Stimulated activated CD8-positive, alpha-beta memory T cell treated with anti-CD3 and anti-CD28 coated beads, Interleukin-4, amount 100 ng/mL, for 1 hour (primary cell): ENCODE measurements at places on chromosomes 3 and 15.

DNA sequence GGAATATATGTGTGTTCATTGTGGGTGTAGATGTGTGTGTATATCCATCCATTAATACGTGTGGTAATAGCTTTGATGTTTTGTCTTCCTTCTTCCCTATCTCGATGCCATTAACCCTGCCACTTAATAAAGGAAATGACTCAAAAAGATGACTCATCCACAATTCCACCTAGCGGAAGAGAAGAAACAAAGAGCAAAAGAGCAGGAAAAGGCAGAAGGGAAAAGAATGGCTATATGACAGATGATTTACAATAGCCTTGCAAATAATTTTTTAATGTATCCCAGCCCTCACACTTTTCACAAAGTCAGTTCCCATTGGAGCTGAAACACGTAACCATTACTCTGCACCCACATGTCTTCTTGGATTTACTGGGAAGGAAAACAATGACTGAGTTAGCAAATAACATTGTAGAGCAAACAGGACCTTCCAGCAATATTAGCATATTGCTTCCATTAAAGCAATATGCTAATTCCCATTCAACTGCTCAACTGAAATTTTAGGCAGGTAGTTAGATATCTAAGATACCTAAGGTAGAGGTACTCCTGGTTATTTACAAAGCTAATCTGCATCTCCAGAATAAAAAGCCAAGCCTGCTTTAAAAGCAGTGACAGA, 197.2 kb downstream of the KCNAB1 start:
- DNase-seq: no peak

DNA sequence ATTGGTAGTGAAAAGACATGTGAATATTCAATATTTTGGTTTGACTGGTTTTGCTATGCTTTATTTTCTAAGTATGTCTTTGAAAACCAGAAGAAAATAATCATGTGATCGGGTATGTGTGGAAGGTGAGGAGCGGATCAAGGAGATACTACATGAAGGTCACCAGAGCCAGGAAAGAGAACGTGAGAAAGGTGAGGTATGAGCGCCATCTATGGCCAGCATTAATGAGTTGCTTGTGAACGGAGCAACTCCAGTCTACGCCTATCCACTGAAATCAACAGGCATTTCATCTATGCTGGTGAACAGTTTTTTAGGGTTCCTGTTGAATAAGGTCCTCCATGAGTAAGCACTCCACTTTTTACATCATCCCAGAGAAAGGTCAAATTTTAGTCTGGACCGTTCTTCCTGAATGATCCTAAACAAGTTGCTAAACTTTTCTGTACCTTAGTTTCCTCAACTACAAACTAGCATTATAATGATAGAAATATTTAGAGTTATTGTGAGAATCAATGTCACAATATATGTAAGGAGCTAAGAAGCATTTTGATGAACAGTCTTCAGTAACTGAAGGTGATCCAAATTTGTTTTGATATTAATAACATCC, 1435.2 kb upstream of the CADM2 start:
- no peak for DNase-seq

GRCh38 chr3:83460052-83460451, 1498.7 kb upstream of the CADM2 start:
- no peak for DNase-seq

DNA sequence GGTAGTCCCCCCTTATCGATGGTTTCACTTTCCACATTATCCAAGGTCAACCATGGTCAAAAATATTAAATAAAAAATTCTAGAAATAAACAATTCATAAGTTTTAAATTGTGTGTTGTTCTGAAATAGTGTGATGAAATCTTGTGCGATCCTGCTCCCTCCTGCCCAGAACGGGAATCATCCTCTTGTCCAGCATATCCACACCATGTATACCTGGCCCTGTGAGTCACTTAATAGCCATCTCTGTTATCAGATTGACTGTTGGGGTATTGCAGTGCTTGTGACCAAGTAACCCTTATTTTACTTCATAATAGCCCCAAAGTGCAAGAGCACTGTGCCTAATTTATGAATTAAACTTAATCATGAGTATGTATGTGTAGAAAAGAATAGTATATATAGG, 19.1 kb downstream of the FAM81A start:
- DNase-seq: no peak

DNA sequence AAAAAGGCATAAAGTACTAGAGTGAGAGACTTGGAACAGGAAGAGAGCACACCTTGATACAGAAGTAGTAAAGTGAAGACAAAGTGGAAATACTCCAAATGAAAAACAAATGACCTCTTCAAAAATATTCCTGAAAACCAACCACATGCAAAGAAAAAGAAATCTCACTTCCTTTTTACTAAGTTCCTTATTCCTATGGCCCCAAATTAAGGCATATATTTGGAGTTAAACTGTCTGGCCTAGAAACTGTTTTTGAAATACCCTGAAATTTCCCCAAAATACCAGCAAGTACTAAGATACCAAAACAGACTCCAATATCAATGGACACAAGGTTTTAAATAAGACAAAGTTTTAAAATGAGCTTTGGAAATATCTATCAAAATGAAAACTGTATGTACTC, 58.2 kb downstream of the ZNF148 start:
- no peak for DNase-seq

GRCh38 chr3:15284121-15284889, 48.1 kb downstream of the SH3BP5 start:
- no peak for DNase-seq

DNA sequence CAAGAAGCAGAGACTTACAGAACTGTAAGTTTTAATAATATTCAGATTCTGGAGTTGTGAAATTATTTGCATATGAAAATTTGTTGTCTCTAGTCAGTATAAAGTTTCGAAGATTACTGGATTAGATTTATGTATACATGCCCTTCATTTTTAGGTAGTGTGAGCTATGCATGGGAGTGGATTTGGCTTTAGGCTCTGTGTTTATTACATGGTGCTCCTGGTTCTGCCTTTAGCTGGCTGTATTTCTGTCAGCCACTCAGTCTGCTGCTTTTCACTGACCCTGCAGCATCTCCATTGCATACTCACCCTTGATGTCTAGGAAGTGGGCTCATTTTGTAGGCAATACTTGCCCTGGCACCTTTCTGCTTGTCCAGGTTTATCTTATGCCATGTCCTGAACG, 147.5 kb upstream of the LRRFIP2 start:
- no peak for DNase-seq

DNA sequence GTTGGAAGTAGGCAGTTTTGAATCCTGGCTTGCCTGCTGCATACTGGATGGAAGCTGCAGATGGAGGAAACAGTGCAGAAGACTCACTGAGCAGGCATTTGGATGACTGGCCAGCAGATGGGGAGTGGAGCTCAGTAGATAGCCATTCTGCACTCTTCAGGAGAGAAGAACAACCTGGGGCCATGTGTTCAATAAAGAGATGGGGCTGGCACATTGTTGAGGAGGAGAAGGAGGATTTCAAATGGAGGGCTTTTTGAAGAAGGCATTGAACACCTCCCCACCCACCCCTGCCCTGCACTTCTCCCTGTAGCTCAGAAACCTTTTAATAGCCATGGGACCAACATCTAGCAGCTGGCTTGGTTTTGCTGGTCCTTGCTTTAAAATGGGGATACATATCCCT, 109.8 kb downstream of the CACNA1D start:
- no peak for DNase-seq

GRCh38 chr3:163541629-163542028, 1536.7 kb downstream of the SI start:
- no peak for DNase-seq

- DNase-seq: no peak
Observed at GRCh38 chr3:125331243-125331642, 43.9 kb downstream of the ZNF148 start.

GRCh38 chr15:53759411-53759931, at the start of gene WDR72:
TSS of gene WDR72 (minus strand) at chr15:53759663. CDS start at chr15:53733149, 26,514 bp downstream.
- DNase-seq: no peak

DNA sequence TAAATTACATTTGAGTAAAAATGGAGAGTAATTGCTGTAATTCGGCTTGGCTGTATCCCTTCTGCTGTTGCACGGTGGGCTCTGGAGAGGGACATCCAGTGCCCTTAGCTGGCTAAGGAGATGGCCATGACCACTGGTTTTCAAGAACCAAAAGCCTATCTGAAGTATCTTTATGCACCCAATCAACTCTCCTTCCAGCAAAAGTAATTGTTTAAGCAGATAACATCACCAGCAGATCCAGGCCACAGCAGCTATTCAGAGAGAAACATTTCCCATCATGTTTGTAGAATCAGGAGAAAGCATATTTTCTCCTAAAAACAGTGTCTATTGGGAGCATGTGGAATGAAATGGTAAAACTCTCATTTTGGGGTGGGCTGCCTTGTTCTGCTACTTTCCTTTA, 514.5 kb upstream of the RGMA start:
- DNase-seq: no peak

DNA sequence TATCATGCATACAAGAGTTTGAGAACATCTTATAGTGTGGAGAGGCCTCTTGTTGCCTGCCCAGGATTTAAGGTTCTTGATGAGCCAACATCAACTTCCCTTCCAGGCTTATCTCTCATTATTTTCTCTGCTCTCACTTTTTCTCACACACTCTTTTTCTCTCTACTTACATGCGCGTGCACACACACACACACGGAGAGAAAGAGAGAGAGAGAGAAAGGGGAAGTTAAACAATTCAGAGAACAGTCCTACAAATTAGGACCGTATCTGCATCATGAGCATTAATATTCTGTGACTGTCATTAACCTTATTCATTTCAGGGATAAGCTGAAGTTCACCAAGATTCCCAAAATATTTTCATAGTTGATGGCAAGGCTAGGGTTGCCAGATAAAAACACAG, 269.0 kb downstream of the ZNF621 start:
- no peak for DNase-seq

DNA sequence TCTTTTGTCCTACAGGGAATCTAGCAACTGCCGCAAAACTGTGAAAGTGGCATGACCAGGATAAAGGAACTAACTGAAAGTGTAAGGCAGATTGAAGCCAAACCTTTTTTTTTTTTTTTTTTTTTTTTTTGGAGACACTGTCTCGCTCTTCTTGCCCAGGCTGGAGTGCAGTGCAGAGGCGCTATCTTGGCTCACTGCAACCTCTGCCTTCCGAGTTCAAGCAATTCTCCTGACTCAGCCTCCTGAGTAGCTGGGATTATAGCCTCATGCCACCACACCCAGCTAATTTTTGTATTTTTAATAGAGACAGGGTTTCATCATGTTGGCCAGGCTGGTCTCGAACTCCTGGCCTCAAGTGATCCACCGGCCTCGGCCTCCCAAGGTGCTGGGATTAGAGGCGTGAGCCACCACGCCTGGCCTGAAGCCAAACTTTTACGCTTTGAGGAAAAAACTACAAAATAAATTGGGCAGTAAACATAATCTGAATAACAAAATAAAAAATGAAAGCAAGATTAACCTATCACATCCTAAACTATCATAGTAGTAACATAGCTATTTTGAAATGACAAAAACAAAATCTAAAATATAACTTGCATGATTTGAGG, 9.7 kb downstream of the SLTM start:
- no peak for DNase-seq

GRCh38 chr15:73368301-73369136, at the start of gene HCN4:
TSS of gene HCN4 (minus strand) at chr15:73368958. CDS start at chr15:73368270, 688 bp downstream.
- no peak for DNase-seq

DNA sequence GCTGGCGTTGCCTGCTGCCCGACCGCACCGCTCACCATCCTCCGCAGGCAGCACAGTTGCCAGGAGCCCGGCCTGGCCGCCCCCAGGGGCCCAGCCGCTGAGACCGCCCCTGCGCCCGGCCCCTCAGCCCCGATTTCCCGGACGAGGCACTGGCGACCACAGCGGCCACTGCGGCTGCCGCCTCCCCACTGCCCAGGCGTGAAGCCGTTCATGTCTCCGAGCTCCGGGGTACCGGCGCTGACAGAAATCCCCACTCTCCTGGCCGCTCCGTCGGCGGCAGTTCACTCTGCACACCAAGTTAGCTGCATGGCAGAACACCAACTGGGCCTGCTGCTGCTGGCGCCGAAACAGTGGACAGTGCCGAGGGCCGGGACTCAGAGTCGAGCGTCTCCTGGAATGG, 8.5 kb downstream of the SELENOT start:
- no peak for DNase-seq

DNA sequence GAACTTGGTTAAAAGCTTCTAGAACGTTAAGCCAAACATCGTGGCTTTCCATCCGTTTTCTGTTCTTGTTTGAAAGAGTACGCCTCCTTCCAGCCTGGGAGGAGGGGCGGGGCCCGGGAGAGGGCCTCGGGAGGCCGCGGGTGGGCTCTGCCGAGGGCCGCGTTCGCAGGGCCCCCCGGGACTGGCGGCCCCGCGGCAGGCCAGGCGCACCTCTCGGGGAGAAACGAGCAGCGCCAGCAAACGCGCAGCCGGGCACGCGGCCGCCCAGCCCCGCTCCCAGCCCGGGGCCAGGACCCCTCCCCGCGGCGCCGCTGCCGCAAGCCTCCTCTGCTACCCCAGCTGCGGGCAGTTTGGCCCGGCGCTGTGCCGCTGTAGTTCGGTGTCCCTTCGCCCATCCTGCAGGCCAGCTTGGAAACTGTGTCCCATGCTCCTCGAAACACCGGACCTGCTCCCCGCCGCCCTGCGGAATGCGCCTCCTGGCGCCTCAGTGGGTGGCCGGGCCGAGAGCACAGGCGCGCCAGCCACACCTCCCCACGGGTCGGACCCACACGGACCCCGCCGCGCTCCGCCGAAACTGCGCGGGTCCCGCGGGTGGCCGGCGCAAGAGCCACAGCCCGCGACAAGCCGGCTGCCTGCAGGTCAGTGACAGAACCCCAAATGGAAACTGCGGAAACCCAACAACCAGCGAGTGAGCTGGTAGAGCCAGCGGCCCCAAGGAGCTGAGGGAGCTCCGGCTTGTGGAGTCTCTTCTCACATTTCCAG, 2.3 kb downstream of the OCA2 start:
- DNase-seq: no peak

DNA sequence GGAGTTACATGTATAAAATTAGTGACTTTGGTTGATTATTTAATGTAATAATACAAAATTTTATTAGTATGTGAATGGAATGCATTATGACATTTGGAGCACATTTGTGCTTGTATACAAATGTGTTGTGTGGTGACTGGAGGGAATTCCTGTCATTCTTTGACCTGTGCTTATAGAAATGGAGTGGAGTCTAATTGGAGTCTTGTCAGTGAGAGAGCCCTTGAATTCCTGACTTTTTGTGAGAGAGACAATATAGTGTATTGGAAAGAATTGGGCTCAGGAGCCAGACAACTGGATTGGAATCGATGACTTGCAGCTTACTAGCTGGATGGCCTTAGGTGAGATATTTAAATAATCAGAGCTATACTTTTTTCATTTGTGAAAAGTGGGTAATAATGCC, 9.4 kb downstream of the TCF12 start:
- DNase-seq: no peak

- no peak for DNase-seq
Observed at GRCh38 chr15:77475001-77475400, 54.3 kb downstream of the HMG20A start.

GRCh38 chr15:67884514-67885174, 44.8 kb upstream of the RNU6-1 start:
- no peak for DNase-seq

- DNase-seq: no peak
Observed at GRCh38 chr15:77036537-77037387, 34.1 kb downstream of the TSPAN3 start.

- no peak for DNase-seq
Observed at GRCh38 chr3:137199678-137200077, 241.9 kb downstream of the IL20RB start.
